Dermis blood vessel endothelial cell (primary cell): ENCODE measurements at places on chromosomes 3 and 15. TPM values are rescaled to one million over a fixed set of nuclear protein-coding genes. Genes with fewer than 3 reads are reported as not detected.

GRCh38 chr15:45747426-45747825, 112.6 kb downstream of the SQOR start:
- DNase-seq, result no peak

- DNase-seq, result peak; percentile 39
Observed at GRCh38 chr15:68819495-68820294, 1.0 kb downstream of the ANP32A start.

DNA sequence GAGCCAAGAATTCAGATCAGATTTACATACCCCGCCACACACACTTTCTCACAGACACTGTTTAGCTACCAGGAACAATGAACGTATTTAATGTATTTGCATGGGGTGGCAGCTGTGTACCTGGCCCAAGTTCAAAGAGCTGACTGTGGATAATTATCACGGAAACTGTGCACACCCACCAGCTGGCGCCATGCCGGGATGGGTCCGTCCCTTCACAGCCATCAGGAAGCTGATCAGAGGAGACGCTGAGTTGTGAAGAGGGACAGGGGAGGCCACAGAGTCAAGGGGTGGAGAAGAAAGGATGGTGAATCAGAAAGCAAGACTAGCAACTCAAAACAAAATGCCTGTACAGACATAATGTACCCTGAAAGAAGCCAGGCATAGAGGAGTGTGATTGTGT, 13.1 kb upstream of the PLA2G4D start:
- peak; percentile 46 for DNase-seq

GRCh38 chr3:154121701-154122551, 736 bp downstream of the ARHGEF26 start:
- peak; percentile 32 for DNase-seq

- DNase-seq, result no peak
Observed at GRCh38 chr3:121654493-121655385, 6.0 kb downstream of the HCLS1 start.

Gene TTLL3
- 9.3 and 20.3 TPM in 2 replicates for total RNA-seq

Gene EPHA6
- total RNA-seq, result under 0.01 TPM in 1 of 2 replicates, not detected in the other

Gene PXK
- total RNA-seq, result 22.7 and 30.6 TPM in 2 replicates

Gene RETNLB
- total RNA-seq, result not detected in 2 replicates

Gene NR1I2
- total RNA-seq, result under 0.01 TPM in 1 of 2 replicates, not detected in the other

Gene GRIP2
- total RNA-seq, result under 0.01 TPM in 1 of 2 replicates, not detected in the other

Gene AMT
- total RNA-seq, result 0.28 and 0.68 TPM in 2 replicates

Gene SNTN
- not detected in 2 replicates for total RNA-seq

Gene STAG1
- total RNA-seq, result 45.8 and 47.2 TPM in 2 replicates
